Activated gamma-delta T cell treated with anti-CD3 and anti-CD28 coated beads, Interleukin-2, amount 50 U/mL, for 16 hours (primary cell): ENCODE measurements at places on chromosomes 3 and 15.
A peak's percentile ranks its signal among the peaks of the same experiment; 100 is the strongest.

GRCh38 chr3:88996691-88997090 is 110.7 kb upstream of the EPHA3 start:
- DNase-seq = no peak

GRCh38 chr3:127680798-127681221 is 8.1 kb downstream of the ABTB1 start:
- no peak for DNase-seq

DNA sequence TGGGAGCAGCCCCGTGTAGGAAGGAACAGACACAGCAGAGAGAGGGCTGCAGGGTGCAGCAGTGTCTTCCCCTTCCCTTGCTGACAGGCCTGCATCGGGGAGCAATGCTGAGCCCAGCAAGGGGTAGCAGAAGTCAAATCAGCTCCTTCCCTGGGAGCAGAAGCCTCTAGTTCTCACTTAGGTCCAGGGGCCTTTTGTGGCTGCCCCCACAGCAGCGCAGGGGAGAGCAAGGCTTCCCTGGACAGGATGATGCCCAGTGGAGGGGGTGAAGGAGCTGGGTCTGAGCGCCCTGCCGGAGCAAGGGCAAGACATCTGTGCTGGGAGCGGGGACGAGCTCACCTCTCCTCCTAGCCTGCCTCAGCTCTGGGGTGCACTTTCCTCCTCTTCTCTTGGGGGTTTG is 827 bp downstream of the PLCB2 start:
- DNase-seq = no peak

DNA sequence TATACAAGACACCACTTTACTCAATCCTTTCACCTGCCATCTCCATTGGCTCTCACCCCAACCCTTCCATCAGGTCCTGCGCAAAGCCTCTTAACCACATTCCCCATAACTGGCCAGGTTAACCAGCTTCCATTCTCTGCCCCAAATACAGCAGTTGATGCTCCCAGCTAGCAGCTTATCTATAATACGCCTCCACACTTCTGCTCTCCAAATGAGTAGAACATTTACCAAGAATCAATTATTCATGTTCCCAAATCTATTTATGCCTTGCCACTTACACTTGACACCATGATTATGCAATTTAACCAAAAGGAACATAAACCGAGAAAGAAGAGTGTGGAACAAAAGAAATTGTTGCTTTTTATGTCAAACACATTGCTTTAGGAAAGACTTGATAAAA is 103.7 kb upstream of the TPM1 start:
- DNase-seq = no peak

DNA sequence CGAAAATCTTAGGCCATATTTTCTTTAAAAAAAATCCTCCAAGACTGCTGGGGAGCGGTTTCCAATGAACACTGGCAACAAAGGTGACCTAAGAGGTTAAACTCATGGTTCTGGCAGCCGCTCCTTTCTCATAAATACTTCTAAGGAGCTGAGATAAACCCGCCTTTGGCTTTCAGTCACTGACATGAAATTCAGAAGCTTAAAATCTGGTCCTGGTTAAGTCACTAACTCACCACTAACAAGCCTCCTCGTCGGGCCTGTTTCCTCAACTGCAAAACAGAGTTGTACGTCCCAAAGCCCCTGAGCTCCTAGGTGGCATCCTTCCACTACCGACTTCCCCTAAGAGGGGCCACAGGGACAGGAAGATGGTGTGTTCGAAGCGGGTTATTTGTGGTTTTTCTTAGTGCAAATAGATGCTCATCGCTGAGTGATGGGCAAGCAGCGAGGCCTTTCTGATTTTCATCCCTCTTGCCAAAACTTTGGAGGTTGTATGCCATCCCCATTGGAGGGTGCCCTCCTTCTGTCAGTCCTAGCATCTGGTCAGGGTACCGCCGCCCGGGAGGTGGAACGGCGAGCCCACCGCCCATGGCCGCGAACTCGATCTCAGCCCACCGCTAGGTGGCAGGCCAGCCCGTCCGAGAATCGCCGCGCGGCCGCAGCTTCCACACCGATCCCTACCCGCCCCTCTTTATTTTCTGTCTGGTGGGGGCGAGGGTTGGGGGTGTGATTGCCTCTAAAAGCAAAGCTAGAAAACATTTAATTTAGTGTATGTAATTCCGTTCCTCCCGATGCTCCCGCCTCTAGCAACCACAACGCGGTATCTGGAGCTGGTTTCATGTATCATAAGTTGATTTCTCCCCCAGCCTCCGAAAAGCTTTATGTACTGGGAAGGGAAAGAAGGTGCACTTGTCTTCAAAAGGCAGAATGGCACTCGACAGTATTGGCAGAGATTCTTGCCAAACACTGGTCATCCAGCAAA is 4.6 kb downstream of the BCL6 start:
- DNase-seq = no peak

DNA sequence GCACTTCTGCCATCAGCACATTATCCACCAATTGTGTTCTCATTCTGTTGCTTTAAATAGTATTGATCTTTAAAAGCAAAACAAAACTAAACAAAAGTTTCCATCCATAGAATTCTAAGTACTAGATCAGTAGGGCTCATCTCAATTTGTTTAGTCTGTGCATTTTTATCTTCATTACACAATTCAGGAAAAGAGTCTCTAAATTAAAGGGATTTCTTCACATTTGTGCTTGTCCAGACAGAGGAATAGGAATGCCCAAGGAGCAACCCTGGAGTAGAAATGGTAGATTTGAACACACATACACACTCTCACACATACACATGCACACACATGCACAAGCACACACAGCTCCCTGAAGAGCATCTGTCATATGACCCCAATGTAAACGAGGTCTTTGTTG is 21.4 kb downstream of the LMCD1 start:
- DNase-seq = no peak

DNA sequence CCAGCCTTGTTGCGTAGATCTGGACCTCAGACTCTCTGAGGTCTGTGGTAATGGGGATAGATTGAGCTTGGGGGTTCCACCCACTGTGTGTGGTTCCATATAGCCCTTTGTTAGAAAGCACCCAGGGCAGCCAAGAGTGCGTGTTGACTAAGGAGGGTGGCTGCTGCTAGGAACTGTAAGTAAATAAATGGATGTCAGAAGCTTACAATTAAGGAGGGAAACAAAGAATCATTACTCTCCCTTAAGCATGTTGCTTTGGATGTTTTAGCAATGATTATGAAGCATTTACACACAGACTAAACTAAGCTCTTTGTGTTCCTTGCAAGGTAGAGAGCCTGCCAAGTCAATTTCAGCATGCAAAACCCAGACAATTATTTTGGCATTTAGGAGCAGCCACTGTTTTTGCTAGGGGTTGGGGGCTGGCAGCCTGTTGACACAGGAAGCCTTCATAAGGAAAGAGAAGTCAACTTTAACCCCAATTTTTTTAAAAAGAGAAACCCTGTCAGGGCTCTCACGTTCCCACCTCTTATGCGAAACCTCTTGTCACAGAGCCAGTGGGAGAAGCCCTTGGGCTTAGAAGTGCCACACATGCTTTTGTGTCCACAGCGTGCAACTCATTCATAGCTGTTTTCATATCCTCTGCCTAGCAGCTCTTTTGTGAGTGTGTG is 127.8 kb downstream of the CMSS1 start:
- DNase-seq = no peak

GRCh38 chr3:29892976-29893554 is 612.2 kb downstream of the RBMS3 start:
- DNase-seq = no peak

- DNase-seq = no peak
Measured at GRCh38 chr3:185760088-185760487, 64.8 kb downstream of the IGF2BP2 start.

DNA sequence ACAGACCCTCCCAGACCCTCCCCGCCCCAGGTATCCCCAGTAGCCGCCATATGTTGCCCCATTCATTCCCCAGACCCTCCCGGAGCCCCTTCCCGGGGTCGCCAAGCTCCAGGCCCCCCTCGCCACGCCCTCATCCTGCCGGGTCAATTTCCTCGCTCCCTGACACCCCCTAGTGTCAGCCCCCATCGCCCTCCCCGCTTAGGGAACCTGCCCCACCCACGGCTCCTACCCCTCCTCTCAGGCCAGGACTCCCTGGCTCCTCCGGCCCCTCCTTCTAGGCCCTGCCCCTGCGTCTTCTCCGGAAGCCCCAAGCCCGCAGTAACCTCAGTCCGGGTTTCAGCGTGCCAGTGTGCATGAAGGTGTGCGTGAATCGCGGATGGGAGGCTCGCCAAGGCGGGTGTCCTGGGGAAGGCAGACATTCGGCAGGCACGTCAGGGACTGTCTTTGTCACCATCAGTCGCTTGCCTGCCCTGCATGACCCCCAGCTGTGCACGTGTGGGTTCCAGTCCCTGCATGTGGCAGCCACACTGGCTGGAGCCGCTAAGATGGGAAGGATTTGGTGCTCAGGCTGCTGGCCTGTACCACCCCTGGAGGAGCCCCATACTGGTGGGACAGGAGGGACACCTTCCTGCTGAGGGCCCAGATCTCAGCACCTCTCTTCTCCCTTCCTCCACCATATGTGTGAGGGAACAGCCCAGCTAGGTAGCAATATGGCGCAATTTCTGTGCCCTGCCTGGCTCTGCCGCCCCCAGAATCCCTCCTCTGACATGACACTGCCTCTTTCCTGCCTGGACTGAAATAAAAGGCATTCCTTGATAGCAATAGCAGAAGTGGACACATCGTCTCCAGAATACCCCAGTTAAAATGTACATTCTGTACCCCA is 693 bp downstream of the DISP2 start:
- DNase-seq = peak; percentile 17

GRCh38 chr3:12972781-12973702 is 100.2 kb downstream of the IQSEC1 start:
- no peak for DNase-seq
